ENCODE measurements at places on chromosomes 1 and 21. TPM values are rescaled to one million over a fixed set of nuclear protein-coding genes. Genes with fewer than 3 reads are reported as not detected.

DNA sequence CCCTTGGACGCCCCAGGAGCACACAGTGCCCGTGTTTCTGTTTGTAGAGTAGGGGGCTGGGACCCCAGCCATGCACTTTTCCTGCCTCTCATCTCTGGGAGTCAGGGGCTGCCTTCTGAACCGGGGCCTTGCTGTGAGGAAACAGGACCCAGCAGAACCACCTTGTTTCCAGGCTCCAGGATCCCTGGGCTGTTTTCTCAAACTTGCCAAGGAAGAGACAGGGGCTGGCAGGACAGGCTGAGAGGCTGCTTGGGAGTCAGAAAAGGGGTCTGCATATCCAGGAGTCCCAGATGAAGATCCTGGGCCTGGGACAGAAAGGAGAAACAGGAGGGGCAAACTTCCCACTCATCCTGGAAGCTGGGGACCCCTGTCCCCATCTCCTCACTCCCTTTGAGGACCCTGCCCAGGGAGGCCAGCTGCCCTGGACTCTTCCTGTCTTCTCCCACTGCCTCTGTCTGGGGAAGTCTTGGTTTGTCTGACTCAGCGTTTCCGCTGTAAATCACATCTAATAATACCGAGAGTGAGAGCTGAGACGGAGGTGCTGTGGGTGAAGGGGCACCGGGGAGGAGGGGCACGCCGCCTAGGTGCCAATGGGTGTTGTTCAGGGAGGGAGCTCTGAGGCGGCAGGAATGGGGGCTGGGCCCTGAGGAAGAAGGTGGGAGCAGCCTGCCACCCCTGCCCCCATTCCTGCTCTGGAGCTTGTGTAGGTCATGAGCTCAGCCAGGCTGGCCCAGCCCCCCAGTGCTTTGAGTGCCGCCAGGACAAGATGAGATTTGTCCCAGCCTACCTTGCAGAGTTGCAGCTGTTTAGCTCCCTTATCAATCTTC is 16.7 kb downstream of the POU3F1 start:
- no peak for DNase-seq

LCE2B gene
- 5.9 TPM for total RNA-seq

LIN28A gene
- not detected for total RNA-seq

WLS gene
- total RNA-seq = 85.4 TPM

- no peak for DNase-seq
Observed at GRCh38 chr1:204383163-204383904, 23.6 kb upstream of the PLEKHA6 start.

DNA sequence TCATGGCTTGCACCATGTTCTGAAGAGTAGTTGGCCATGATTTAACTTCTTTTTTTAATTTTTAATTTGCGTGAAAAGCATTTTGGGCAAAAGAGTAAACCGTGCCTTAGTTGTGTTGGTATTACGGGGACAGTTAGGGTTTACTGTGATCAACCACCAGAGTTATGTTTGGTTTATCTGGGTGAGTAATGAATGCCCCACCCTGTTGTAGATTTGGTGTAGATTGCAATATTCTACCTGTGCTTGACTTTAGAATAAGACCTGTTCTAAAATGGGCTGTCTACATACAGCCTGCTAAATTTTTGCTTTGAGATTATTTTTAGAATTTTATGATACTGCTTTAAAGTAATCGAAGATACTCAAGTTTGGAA is 1.4 kb downstream of the USP25 start:
- no peak for DNase-seq

GRCh38 chr21:45040739-45041138 is 33.6 kb upstream of the ADARB1 start:
- DNase-seq = no peak

DNA sequence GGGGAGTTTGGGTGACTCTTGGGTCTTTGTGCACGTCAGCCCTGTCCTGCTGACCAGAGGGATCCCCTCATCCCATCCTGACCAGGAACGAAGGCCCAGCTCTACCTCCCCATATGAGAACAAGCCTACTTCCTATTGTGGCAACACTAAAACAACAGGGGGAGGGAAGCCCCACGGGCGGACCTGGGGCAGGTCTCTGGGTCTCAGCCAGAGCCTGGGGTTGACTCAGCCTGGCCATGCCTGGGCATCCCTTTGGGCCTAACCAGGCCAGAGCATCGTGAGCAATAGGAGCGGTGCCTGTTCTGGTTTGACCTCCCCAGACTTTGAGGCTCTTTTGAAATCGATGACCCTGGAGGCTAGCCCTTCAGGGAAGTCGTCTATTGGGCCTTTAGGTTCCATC is 16.8 kb downstream of the RPS6KA1 start:
- DNase-seq = no peak

DNA sequence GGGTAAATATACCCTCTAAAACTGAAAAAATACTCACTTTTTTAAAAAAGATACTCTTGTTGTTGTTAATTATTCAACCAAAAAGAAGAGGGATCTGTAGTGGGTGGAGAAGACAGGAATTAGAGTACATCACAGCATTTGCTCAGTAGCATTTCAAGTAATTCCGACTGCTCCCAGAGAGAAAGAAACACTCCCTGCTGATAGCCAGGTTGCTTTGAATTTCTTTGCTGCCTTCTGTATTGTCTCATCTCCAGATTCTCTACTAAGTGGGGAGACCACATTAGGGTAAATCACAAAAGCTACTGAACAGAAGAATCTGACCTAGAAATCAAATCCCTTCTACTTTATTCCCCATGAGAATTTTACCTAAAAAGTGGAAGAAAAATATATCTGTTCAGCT is 661.1 kb downstream of the BRINP3 start:
- DNase-seq = no peak

TMEM200B gene
- total RNA-seq = 6.5 TPM

GRCh38 chr1:110338309-110338885 is 780 bp upstream of the RBM15 start:
- peak; percentile 91 for DNase-seq
